Activated CD4-positive, alpha-beta T cell treated with anti-CD3 and anti-CD28 coated beads for 4 hours (primary cell): ENCODE measurements at places on chromosomes 6 and 20.

GRCh38 chr6:133623065-133623464 is 265.8 kb upstream of the TCF21 start:
- no peak for DNase-seq

- DNase-seq: no peak
Observed at GRCh38 chr6:26161322-26161721, 74.1 kb downstream of the HFE start.

DNA sequence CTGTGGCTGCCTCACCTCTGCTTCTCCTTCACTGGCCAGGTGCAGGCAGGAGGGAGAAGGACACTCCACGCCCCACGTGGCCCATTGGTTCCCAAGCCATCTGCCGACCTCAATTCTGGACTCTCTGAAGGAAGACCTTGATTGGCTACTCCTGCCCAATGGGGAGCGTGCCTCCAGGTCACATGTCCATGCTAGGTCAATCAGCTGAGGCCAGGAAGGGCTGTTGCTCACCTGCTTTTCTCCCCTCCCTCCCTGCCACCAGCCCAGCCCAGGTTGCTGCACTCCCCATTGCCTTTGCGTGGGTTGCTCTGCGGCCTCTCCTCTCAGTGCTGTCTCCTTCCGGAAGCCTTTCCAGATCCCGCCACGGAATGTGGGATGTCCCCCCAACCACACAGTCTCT is 21.9 kb upstream of the CDH4 start:
- DNase-seq: no peak

DNA sequence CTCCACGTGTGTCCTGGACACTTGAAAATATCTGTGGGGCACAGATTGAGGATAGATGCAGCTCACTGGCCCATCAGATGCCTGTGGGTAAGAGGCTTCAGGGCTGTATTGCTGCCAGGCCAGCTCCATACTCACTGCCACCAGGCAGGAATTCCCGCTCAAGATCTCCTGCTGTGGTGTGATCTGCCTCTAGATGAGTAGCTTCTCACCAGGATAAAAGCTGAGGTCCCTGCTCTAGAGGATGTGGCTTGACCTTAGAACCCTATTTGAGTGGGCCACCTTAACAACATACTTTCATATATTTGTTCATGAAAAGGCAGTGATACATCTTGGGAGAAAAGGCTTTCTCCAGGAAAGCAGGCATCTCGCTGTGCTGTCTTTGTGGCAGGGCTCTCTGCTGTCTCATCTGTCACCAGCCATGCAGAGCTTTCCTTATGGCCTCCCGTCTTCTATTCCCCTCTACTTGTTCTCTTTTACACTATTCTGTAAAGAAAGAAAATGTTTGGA is 165.7 kb upstream of the RNF217 start:
- DNase-seq: no peak
